ENCODE measurements at places on chromosomes 7 and 10.

GRCh38 chr7:150781103-150781502 is 19.1 kb downstream of the TMEM176B start:
- no peak for DNase-seq

DNA sequence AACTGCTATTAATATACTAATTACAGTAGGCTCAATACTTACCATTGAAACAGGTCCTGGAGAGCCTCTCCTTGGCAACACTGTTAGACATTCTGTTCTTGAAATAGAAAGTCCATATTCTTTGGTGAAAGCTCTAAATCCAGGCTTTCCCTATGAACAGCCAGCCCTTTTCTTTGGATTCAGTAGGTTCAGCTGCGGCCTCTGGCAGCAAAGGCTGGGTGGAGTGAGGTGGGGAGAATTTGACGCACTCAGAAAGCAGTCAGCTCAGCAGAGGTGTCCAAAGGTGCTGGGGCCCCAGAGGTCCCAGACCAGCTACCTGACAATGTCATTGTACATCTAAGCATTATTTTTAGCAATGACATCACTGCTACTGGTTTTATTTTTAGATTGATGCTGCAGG is 146.1 kb downstream of the GRK5 start:
- DNase-seq = no peak

GRCh38 chr10:97169911-97170693 is 15.7 kb downstream of the SLIT1 start:
- no peak for DNase-seq

DNA sequence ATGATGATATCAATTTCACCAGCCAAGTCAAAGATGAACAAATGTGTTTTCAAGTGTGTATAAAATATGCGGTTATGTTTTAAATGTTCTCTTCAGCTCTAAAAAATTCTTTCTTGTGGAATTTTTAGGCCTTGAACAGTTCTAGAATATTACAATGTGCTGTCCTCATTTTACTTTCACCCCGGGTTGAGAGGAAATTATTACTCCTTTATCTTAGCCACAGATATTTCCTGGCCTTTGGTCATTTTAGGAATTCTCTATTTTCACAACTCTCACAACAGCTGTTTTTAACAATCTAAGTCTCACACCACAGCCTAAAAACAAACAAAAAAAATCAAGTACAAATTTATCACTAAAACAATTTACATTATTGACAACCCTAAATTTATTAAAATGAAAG is 112.2 kb upstream of the HGF start:
- no peak for DNase-seq

DNA sequence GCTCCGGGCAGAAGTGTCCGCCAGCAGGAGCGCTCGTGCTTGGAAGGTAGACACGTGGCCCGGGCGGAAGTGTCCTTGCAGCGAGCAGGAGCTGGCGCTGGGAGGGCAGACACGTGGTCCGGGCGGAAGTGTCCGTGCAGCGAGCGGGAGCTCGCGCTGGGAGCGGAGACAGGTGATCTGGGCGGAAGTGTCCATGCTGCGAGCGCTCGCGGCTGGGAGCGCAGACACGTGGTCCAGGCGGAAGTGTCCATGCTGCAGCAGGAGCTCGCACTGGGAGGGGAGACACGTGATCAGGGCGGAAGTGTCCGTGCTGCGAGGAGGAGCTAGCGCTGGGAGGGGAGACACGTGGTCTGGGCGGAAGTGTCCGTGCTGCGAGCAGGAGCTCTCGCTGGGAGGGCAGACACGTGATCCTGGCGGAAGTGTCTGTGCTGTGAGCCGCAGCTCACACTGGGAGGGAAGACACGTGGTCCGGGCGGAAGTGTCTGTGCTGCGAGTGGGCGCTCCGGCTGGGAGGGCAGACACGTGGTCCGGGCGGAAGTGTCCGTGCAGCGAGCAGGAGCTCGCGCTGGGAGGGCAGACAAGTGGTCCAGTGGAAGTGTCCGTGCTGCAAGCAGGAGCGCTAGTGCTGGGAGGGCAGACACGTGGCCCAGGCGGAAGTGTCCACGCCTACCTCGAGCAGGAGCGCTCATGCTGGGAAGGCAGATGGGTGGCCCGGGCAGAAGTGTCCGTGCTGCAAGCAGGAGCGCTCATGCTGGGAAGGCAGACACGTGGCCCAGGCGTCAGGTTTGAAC is 41.1 kb upstream of the PRKAR1B start:
- no peak for DNase-seq

DNA sequence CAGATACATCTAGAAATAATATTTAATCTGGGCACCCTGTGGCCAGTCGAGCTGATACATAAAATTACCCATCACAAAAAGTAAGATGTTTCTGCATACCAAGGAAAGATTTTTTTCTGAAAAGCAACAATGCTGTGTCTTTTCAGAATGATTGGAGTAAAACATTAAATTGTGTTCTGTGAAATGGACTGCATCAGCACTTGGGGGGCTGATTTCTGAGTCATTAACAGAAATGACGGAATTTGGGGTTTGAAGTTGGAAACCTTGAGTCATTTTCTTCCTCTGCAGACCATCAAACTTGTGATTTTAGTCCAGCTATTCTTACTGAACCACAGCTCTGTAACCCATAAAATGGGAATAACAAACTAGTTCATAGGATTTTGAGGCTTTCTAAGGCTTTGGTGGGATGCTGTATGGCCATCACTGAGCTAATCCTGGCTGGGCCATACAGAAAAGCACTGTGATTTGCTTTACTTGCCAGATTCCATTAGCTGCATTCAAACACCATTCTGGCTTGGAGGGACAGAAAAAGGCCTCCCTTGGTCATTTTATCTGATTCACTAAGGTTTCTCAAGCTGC is 739.4 kb upstream of the IGFBP3 start:
- no peak for DNase-seq

GRCh38 chr7:39501358-39501757 is 64.8 kb upstream of the YAE1 start:
- no peak for DNase-seq

DNA sequence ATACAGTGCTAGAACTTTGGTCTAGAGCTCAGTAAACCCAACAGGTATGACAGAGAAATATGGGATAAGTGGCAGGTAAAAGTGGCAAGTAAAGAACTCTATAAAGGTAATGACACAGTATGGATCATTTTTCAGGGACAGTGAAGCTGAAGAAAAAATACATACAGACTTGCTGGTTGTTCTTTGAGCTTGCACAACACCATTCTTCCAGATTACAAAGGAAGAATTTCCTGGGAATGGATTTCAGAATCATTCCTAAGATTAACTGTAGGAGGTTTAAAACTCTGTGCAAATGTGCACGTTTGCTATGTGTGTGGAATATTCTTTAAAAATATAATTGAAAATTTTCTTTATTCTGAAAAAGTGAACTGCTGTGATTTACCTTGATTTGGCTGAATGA is 36.0 kb downstream of the PHF14 start:
- no peak for DNase-seq

DNA sequence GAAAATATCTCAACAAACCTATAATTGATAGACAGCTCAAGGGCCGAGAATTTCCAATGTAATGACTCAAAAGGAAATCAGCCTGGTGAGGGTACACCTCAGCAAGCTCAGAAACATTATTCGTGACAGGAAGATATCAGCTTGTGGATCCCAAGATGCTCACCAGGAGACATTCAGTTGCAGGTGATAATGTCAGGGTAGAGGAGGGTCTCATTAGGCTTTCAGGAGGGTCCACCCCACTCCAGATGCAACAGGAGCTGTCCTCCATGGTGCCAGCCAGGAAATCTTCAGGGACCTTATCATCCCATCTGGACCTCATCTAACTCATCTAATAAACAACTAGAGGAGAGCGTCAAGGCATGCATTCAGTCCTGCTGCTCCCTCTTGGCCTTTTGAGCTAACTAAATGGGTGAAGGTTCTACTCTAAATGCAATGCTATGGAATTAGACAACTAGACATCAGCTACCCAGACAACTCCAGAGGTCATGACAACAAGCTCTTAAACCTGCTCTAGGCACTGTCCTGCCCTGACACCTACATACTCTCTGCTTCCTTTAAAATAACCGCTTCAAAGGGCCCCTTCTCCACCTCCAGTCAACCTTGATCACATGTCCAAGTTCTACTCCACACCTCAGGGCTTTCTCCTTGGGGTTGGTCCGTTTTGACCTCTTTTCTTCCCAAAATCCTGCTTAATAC is 4.3 kb upstream of the GIMAP5 start:
- no peak for DNase-seq

GRCh38 chr10:130341356-130341755 is 205.2 kb downstream of the GLRX3 start:
- no peak for DNase-seq

- no peak for DNase-seq
Observed at GRCh38 chr10:72796042-72796441, 97.5 kb upstream of the OIT3 start.

DNA sequence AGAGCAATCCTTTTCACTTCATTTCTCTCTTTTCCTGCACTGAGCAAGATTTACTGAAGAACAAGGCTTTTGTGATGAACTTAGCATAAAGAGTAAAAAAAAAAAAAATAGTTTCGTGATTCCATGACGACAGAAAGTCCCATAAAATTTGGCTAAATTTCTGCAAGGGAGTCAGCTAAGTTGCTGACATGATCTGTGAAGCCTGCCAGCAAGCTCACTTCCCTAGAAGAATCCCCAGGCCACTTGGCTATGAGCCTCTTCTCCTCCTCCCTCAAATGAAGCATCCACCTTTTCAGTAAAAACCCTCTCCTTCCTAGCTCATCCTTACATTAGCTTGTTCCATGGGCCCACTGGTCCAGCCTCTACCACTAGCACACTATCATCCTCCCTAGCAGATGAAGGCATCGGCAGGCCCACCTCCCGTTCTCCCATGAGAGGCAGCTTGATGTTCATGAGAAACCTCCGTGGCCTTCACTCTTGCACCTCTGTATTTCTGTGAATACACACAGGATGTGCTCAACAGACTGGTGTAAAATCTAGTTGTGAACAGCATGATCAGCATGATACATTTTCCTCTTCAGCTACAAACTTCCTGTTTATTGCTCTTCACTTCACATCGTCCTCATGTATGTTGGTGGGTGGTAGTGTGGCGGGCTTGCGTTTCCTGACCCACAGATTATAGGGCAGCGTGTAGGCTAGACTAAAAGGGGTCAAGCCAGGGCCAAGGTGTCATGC is 30.9 kb downstream of the GIMAP8 start:
- peak; percentile 22 for DNase-seq

DNA sequence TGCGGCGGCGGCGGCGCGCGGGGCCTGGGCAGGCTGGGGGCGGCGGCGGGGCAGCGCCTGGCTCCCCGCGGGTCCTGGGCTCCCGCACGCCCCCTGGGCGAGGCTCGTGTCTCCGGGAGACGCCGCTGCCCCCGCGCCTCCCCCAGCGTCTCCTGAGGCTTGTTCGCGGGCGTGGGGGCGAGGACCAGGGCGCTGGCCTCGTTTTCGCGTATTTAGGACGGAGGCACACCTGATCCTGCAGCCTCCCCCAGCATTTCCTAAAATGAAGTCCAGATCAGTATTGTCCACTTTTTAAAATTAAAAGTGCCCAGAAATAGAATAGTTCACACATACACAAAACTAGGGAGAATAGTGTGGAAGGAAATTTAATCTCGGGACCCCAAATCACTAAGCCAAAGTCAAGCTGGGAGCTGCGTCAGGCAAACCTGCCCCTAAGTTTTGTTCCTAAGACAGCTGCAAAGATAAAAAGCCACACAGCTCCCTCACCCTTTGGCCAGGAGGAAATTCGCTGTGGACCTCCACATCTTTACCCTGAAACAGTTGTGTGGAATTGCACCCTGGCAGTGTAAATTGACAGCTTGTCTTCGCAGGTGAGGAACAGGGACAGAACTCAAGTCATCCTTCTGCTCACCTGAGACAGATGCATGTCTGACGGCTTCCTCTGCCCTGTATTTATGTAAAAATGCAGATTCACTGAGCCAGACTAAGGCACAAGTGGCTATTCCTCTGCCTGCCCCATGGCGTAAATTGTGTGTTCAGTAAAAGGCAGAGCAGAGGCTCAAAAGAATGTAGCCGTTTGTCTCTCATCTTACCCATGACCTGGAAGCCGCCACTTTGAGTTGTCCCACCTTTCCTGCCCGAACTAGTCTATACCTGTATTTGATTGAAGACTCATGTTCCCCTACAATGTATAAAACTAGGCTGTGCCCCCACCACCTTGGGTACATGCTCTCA is 740 bp downstream of the GALNT11 start:
- no peak for DNase-seq

- DNase-seq = no peak
Observed at GRCh38 chr7:194252-195009, 2.1 kb downstream of the FAM20C start.

DNA sequence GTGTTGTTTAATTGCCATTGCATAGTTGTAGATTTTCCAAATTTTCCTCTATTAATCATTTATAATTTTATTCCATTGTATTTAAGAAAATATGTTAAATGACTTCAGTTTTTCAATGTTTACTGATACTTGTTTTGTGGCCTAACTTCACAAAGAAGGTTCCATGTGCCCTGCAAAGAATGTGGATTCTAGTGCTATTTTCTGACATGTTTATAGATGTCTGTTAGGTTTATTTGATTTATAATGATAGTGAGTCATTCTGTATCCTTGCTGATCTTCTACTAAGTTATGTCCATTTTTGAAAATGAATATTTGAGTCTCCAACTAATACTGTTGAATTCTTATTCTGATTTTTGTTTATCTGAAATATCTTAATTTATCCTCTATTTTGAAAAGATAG is 369.0 kb downstream of the MAGI2 start:
- DNase-seq = no peak

- DNase-seq = no peak
Observed at GRCh38 chr7:28732071-28732869, 225.9 kb downstream of the TRIL start.

GRCh38 chr7:4714767-4715409 is 32.8 kb downstream of the FOXK1 start:
- no peak for DNase-seq

DNA sequence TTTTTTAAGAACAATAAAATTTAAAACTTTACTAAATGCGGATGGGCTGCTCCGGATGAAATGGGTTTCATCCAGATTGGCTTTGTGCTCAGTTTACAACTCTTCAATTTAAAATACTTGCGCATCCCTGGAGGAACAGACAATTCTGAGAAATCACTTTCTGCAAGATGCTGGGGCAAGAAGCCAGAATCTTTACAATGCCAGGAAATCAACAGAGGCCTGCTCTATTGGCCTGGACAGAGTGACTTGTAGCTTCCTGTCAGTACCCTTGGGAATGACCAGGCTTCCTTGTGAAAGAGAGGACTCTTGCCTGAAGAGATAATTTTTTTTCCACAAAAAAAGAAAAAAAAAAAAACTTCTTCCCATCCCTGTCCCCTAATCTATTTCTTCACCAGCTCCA is 3.9 kb upstream of the FAM13C start:
- no peak for DNase-seq

- no peak for DNase-seq
Observed at GRCh38 chr7:41431671-41432070, 271.2 kb downstream of the INHBA start.
